Stimulated activated CD8-positive, alpha-beta memory T cell treated with anti-CD3 and anti-CD28 coated beads, Interleukin-4, amount 100 ng/mL, for 48 hours (primary cell): ENCODE measurements at places on chromosomes 6 and 20.
A peak's percentile ranks its signal among the peaks of the same experiment; 100 is the strongest.

DNA sequence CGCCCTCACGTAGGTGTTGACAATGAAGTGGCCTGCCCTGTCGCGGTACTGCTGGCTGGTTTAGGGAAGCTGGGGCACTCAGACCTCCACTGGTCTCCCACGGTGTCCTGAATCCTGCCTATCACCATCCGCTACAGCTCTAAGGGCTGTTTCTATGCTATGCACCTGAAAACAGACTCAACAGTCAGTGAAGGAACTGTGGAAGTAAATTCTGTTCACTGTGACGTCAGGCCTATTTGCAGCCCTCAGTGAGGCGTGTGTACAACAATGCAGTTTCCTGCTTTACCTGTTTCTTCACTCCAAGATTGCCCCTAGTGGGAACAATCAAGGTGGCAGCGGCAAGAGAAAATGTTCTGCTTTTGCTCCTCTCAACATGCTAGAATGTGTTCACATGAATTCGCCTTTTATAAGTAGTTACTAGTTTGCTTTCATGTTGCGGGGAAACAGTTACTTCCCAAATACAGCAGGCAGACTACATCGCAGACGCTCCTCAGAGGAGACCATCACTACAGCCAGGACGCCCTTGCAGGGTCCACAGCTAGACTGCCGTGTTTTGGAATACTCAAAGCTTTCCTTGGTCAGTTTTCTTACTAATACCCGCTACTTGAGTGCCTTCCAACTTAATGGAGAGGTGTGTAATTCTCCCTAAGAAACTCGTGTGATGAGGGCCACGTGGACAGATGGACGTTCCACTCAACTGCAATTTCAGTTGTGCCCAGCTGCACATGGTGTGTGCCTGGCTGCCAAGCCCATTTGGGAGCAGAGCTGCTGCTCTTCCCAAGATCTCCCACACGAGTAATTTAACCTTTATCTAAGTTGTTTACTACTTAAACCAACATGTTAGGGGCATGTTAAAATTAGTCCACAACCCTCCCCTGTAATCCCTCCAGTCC is 25.4 kb downstream of the DIDO1 start:
- DNase-seq = no peak

- no peak for DNase-seq
Observed at GRCh38 chr6:123625696-123626095, 11.1 kb downstream of the TRDN start.

DNA sequence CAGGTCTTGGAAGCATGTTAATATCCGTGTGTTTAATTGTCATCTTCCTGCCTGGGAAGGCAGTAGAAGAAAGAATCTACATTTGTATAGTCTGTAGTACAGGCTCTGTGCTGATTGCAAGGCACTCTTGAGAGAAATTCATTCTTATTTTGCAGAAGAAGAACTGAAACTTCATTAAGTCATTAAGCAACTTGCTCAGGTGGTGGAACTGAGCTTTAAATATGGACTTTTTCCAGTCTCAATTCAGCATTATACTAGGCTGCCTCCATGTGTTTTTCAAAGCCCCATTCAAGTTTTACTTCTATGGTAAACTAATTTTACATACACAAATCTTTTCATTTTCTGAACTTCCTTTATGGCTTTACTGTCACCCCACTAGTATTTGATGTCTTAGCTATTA is 18.7 kb downstream of the ZNF451 start:
- DNase-seq = no peak

GRCh38 chr6:167470836-167471547 is 146.1 kb downstream of the TTLL2 start:
- no peak for DNase-seq

GRCh38 chr6:98835149-98836024 is 1.0 kb downstream of the POU3F2 start:
- no peak for DNase-seq

GRCh38 chr6:131023834-131024504 is 39.1 kb downstream of the EPB41L2 start:
- no peak for DNase-seq

DNA sequence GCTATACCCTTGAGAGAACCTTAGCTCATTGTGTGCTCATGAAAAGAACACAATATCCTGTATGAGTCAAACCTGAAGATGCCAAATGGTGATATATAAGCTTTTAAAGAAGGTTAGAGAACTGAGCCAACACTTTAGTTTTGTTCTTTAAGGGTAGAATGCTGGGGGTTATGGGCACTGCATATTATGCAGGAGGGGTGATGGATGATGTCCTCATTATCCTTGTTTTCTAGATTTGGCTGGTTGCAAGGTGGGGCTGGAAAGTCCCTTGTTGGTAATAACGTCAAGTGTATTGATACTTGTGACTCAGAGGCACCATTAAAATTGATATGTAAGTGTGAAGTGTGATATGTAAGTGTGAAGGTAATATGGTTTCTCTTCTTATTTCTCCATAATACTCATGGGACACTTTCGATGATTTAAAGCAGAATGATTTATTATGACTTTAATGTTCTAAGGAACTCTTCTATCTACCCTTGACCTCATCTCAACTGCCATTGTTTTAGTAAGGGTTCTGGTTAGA is 113.7 kb upstream of the DTNBP1 start:
- DNase-seq = peak; percentile 50

- no peak for DNase-seq
Observed at GRCh38 chr6:158303210-158303731, 9.0 kb upstream of the TULP4 start.

DNA sequence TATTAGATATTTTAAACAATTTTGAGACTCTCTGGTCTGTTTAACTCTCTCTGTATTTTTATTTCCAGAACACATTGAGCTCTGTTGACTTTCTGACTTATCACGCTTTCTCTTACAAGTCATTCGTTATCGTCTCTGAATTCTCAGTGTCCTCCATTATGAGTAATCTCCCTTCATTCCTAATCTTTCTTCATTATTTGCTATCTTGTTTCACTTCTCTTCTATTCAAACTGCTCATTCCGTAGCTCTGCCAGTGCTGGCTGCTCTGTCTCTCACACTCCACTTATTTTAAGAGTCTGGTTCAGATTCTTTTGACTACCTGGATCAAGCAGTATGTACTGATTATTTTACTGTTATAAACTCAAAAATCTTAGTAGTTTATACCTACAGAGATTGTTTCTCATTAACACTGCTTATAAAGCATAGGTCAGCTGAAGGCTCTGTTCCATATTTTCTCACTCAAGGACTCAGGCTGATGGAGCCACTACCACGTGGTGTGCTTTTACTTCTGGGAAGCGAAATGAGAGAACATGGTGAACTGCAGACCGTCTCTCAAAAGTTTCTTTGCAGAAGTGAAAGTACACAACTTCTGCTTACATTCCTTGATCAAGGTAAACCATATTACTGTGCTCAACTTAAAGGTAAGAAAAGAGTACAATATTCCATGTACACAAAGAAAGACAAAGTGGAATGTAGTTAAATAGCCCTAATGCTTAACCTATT is 485.2 kb downstream of the GRIK2 start:
- no peak for DNase-seq

DNA sequence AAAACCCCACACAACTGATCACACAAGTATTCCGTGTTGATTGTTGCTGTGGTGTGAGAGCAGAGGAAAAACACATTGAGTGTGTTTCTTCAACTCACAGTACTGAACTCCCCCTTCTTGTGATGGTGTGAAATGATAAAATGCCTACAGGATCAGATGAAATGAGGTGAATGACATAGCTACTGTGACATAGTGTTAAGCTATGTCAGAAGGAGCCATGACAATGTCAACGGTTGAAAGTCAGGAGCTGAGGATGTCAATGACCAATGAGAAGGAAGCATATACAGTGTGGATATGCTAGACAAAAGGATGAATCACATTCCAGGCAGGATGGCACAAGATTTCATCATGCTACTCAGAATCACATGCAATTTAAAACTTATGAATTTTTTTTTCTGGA is 38.8 kb downstream of the WASF1 start:
- DNase-seq = no peak

- DNase-seq = no peak
Observed at GRCh38 chr20:2705931-2706645, 13.5 kb downstream of the EBF4 start.

DNA sequence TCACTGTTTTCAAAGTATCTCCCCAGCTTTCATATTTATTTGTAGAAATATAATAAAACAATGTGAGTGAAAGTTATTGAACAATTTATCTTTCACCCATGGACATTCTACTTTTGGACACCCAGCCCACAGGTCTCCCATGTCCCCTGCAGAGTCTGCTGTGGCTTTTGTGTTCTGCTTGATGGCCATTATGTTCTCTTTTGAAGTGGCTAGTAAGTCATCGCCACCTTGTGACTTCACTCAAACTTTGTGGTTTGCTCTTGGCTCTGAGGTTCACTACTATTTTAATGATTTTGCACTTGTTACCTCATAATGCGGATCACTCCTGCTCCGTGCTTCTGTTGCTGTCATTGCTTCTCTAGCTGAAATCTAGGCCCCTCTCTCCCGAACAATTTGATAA is 10.2 kb upstream of the DEFB113 start:
- no peak for DNase-seq

DNA sequence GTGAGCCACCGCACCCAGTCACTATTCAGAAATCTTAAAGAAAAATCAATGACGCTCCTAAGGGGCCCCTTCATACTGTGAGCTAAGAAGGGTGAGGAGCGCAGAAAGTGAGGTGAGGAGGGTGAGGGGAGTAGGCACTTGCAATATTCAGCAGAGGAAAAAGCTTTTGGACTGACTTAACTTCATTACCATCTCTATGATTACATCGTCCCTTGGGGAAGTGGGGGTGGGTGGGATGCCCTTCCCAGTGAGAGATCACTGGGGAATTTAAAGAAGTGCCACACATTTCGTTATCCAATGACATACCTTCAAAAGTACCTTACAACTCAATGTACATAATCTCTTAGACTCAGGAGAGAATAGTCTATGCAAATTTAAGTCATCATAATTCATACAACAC is 46.5 kb downstream of the SMLR1 start:
- no peak for DNase-seq

DNA sequence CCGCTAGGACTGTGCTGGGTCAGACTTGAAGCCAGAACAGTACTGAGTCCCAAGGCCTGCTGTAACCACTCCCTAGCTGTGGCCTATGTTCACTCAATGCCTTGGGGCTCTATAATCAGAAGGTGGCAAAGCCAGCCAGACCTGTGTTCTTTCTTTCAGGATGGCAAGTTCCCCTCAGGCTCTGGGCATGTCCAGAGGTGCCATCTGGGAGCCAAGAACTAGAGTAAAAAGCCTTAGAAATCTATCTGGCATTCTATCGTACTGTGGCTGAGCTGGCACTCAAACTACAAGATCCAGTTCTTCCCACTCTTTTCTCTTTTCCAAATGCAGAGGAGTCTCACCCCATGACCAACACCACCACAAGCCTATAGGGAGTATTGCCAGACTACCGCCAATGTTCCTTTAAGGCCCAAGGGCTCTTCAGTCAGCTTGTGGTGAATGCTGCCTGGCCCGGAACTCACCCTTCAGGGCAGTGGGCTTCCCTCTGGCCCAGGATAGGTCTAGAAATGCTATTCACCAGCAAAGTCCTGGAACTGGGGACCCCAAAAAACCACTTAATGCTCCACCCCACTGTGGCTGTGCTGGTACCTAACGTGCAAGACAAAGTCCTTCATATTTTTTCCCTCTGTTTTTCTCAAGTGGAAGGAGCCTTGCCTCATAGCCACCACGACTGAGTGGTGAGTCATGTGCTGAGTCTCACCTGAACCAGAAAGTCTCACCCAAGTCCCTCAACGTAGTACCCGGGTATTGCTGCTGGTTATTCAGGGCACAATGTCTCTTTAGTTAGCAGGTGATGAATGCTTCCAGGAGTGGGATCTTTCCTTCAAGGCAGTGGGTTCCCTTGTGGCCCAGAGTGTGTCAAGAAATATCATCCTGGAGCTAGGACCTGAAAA is 8.6 kb upstream of the SIRPB2 start:
- no peak for DNase-seq

GRCh38 chr6:83199863-83200225 is 6.7 kb downstream of the RWDD2A start:
- DNase-seq = no peak
